ENCODE measurements at places on chromosomes 16 and 17.

GRCh38 chr17:55444471-55445441 is 23.1 kb upstream of the MMD start:
- no peak for DNase-seq

GRCh38 chr17:74260525-74260850 is 13.5 kb upstream of the DNAI2 start:
- no peak for DNase-seq

DNA sequence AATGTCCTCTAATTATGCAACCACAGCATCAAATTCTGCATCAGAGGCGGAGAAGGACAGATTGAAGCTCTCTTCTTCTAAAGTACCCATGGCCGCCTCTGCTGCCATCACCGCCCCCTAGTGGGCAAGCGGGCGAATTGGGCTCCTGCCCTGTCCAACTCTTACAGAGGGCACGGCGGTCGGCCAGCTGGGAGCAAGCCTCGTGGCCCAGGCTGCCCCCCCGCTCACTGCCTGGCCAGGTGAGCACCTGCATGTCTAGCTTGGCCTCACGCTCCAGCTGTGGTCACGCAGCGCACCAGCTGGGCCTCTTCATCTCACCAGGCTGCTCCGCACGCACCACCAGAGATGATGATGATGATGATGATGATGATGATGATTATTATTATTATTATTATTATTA is 146.1 kb upstream of the TOM1L1 start:
- DNase-seq, result no peak

GRCh38 chr17:4504188-4504587 is 5.5 kb downstream of the SPNS2 start:
- DNase-seq, result no peak

- no peak for DNase-seq
Measured at GRCh38 chr16:47916266-47916665, 239.5 kb downstream of the ABCC12 start.

DNA sequence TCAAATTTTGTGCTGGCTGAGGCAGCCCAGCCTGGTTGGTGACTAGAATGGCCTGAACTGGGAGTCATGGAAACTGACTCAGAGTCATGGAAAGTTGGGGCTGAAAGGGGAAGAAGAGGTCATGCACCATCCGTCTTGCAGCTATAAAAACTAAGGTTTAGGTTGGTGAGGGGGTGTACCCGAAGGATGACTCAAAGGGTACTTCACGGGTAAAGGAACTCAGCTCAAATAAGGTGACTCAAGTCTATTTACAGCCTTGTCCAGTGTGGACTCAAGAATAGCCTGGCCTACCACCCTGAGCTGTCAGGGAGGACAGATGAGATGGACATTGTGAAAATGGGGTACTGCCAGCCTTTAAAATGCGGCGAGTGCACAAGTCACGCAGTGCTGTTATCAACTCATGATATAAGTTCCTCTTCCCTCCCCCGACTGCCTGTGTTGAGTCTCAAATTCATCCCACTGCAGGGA is 18.6 kb downstream of the CD300LB start:
- no peak for DNase-seq

DNA sequence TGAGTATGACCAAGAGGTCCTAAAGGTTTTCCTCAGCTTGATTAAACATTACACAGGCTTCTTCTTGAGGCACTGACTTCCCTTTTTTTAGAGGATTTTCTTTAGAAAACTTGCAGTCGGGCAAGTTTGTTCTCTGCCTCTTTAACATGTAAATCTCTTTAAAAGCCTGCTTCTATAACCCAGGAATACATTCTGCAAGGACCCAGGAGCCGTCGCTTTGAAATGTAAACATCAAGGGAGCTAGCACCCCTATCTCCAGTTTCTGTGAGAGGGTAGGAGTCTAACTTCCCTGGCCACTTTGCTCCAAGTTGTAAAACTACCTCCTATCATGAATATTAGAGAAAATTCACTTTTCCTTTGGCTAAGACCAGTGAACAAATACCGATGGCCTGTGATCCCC is 201.5 kb upstream of the CPHXL start:
- no peak for DNase-seq

DNA sequence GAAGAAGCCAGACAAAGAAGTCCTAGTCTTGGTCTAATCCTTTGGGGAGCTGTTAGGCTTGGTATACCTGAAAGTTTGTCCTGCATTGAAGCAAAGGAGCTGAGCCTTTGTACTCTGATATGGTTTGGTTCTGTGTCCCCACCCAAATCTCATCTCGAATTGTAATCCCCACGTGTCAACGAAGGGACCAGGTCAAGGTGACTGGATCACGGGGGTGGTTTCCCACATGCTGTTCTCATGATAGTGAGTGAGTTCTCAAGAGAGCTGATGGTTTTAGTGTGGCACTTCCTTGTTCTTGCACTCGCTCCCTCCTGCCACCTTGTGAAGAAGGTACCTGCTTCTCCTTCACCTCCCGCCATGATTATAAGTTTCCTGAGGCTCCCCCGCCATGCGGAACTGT is 33.6 kb downstream of the FAM20A start:
- no peak for DNase-seq

- DNase-seq, result no peak
Measured at GRCh38 chr16:70803319-70803718, 2.4 kb upstream of the VAC14 start.

GRCh38 chr17:32636598-32637218 is 149.9 kb downstream of the CDK5R1 start:
- DNase-seq, result no peak

DNA sequence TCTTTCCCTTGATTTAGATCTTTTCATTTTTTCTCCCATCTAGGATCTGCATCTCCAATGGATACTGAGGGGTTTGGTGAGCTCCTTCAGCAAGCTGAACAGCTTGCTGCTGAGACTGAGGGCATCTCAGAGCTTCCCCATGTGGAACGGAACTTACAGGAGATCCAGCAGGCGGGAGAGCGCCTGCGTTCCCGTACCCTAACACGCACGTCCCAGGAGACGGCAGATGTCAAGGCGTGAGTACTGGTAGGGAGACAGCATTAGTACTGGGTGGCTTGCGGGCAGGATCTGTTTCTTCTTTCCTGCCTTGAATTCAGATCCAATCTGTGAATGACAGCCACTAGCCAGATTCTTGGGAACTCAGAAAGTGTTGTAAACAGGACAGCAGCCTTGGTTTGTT is 18.3 kb downstream of the NUP93 start:
- no peak for DNase-seq

GRCh38 chr17:12089809-12090384 is 69.2 kb downstream of the MAP2K4 start:
- DNase-seq, result no peak

- DNase-seq, result no peak
Measured at GRCh38 chr17:9241774-9242496, 220.6 kb downstream of the NTN1 start.

DNA sequence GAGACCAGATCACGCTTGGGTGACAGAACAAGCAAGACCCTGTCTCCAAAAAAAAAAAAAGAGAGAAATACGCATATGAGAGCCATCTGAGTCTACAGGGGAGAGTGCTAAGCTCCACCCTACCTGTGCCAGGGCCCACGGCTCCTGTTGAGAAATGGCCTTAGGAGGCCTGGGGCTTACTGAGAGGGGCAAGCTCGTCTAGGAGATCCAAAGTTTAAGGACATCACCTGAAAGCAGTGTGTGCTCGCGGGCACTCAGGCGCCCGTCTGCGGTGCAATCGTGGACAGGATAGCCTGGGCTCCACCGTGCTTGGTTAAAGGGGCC is 14.5 kb upstream of the BAIAP2 start:
- no peak for DNase-seq

DNA sequence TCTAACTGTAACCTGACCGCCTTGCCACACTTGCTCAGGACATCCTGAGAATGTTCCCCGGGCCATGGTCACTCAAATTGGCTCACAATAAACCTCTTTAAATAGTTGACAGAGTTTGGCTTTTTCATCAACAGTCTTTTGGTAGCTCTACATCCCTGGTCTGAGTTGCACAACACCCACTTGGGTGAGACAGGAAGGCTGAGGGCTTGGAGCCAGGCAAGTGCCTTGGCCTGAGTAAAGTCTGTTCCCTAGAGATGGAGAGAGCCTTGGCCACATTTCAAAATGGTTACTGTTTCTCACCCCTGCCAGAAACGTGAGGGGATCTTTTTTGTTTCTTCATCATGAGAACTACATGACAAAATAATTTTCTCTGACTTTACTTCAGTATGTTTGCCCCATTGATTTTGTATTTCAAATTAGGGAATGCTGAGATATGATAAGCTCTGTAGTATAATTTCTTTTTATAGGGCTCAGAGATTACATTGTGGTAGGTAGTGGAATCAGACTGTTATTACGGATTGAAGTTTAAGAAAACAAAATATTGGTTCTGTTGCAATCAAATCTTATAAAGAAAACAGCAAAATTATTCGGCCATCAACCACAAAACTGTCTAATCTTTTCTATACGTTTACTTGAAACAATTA is 53.9 kb upstream of the NETO2 start:
- no peak for DNase-seq

- DNase-seq, result no peak
Measured at GRCh38 chr16:5918567-5919130, 821.1 kb upstream of the EEF2KMT start.

DNA sequence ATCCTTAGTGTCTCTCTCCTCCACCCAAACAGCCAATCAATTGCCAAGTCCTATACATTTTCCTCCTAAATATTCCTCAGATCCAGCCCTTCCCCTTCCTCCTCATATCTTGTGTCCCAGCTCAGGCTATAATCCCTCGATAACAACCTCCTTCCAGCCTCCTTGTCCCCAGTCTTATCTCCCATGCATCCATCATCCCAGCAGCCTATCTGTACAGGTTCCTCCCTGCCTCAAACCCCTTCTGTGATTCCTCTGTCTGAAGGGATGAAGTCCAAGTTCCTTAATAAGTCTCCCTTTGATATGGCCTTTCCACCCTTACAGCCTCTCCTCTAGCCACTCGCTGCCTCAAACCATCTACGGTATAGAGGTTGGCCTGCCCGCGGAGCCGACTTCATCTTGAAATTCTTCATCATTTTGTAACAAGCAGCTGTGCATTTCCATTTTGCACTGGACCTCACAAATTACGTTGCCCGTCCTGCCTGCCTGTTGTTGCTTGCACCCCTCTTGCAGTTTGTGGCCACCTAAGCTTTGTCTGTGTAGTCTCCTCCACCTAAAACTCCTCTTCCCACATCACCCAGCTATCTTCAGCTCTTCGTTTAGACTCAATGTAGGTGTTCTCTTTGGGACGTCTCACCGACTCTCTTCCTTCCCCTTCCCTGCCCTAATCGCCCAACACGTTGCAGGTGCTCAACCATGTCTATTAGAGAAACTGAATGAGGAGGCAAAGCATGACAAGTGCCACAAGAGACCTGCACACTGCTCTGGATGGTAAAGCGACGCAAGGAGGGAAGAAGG is 786 bp upstream of the CDK5RAP3 start:
- no peak for DNase-seq
